ENCODE measurements at places on chromosomes 16 and 17.

DNA sequence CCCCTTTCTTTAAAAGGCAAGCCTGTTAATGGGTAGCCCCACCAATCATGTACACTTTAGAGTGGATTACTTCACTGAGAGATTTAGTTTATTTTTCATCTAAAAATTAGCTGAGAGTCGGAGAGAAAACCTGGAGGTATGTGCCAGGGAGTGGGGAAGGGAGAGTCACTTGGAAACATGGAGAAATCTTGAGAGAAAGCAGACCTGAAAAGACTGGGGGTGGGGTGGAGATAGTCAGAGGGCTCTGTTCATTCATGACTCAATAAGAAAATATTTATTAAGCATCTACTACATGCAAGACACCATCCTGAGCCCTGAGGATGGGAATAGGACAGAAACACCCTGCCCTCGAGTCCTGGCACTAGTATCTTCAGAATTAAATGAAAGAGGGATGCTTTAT lies 27.4 kb upstream of the RCVRN start:
- no peak for DNase-seq

GRCh38 chr17:71251951-71252350 lies 868.9 kb upstream of the SOX9 start:
- no peak for DNase-seq

DNA sequence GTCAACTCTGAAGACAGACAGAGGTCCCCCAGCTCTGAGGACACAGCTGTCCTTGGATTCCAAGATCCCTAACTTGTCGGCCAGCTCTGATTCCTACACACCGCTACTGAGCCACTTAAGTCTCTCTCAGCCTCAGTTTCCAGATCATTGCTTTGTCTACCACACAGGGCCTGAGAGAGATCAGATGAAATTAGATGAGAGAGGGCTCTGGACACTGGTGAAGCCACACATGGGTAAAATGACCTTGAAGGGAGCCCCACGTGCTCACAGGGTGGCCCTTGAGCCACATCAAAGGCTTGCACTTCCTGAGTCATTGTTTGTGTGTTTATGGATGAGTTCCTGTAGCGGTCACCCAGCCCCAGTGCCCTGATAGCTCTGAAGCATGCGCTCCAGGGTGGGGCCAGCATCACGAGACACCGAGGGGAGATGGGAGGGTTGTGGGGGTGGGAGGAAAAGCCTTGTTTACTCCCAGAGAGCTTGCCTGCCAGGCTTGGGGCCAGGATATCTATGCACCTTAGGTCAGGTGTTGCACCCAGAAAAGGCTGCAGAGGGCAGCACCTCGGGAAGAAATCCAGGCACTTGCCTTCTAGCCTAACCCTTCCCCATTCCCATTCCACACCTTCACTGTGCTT lies 32.7 kb upstream of the SLC6A2 start:
- no peak for DNase-seq

GRCh38 chr17:75087182-75087557 lies 584 bp upstream of the SLC16A5 start:
- no peak for DNase-seq

DNA sequence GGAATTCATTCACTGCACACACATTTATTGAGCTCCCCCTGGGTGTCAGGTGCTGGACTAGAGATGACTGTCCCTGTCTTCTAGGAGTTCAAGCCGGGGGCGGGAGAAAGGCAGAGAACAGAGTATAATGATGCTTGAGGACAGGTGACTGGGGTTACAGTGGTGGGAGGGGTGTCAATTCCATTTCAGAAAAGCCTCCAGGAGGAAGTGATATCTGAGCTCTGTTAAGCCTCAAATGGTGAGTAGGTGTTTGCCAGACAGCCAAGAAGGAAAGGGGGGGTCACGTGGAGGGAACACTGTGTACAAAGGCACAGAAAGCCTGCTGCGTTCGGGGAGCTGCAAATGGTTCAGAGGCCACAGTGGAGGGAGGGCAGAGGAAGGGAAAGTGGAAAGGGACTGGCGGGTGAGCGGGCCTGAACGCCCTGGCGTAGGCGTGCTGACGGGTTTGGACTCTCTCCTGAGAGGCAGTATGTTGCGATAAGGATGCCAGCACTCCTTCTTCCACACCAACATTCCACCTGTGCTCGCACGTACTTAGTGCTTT lies 9.7 kb upstream of the NXPH3 start:
- DNase-seq: no peak

DNA sequence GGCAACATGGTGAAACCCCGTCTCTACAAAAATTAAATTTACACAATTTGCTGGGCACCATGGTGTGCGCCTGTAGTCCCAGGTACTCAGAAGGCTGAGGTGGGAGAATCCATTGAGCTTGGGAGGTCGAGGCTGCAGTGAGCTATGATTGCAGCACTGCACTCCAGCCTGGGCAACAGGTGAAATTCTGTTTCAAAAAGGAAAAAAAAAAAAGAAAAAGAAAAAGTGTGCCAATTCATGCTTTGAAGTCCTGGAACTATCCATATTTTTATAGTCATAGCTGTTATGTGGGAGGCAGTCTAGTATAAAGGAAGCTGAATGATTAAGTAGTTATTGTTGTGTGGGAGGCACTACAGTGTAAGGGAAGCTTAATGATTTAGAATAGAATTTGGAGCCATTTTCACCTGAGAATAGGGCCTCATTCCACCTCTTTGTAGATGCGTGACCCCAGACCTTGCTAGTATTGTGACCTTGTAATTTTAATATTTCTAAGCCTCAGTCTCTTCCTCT lies 31.6 kb downstream of the IQCK start:
- DNase-seq: no peak

DNA sequence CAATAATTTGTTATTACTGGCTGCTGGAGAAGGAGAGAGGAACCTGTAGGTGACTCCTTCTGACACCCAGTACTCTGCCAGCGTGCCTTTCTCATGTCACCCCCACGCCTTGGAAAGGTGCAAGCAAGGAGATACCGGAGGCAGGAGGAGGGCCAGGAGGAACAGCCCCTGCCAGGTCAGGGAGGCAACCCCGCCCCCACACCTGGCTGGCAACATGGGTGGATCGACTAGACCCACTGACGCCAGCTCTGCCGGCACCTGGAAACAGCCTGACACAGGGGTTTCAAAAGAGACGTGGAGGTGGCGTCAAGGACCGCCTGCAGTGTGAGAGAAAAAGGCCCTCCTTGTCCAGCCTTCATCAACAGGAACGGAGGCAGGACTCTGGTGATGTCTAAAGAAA lies 62.3 kb downstream of the CYB5B start:
- DNase-seq: no peak

DNA sequence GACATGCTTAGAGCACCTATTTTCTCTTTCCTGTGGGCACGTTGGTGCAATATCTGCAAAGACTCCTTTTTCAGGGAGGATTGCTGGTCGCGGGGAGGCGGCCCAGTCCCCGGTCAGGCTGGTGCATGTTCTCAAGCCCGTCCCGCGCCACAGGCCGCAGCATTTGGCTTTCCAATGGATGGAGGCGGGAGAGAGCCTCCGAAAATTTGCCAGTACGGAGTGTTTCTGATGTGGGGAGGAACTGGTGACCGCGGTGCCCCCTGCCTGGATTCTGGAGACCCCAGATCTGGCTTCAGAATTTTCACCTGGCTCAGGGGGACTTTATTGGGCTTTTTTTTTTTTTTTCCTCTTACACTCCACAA lies 2.3 kb downstream of the CMIP start:
- no peak for DNase-seq

- DNase-seq: no peak
Measured at GRCh38 chr16:82195917-82196494, 26.0 kb upstream of the MPHOSPH6 start.

GRCh38 chr16:74752756-74753155 lies 21.9 kb downstream of the FA2H start:
- no peak for DNase-seq

- no peak for DNase-seq
Measured at GRCh38 chr16:23434380-23434779, 18.6 kb downstream of the COG7 start.

GRCh38 chr16:73083271-73083670 lies 35.3 kb upstream of the ZFHX3 start:
- DNase-seq: no peak

DNA sequence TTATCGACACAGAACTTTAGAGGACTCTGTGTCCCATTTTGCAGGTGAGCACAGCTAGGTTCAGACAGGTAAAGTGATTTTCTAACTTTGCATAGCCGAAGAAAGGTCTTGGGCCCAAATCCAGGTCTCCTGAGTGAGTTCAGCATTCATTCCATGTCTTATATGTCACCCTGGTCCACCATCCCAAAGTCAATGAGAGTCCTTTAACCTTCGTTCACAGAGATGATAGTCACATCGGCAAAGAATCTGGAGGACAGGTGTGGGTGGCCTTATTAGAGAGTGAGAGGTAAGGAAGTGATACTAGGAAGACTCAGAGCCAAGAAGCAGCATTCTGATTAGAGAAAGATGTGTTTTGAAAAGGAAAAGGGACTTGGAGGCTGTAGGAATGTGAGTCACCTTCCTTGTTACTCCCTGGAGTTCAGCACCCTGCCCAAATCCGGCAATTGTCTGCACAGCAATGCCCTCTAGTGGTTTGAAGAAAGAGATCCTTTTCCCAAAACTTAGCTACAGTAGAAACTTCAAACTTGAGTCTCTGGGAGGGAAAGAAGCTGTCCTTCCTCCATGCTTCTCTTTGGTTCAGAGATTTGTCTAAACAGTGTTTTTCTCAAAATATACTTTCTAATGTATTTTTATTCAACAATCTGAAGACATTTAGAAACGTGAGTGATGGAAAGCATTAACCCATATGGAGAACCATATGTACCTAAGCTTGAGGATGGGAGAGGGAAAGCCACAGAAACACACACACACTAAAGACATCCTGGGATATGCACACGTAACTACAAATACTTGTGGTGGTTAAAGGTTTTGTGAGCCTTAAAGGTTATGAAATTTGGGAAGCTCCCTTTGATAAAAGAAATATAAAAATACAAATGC lies 96.4 kb upstream of the SHISA6 start:
- DNase-seq: no peak

- no peak for DNase-seq
Measured at GRCh38 chr17:65514541-65514940, 46.9 kb downstream of the AXIN2 start.

- no peak for DNase-seq
Measured at GRCh38 chr17:73400915-73401545, 89.2 kb upstream of the CDC42EP4 start.

- no peak for DNase-seq
Measured at GRCh38 chr16:24883714-24884151, 38.0 kb downstream of the SLC5A11 start.

GRCh38 chr16:67277999-67278772 lies 1.1 kb upstream of the PLEKHG4 start:
- no peak for DNase-seq

- DNase-seq: no peak
Measured at GRCh38 chr16:72785886-72786285, 262.0 kb downstream of the ZFHX3 start.

GRCh38 chr17:82449883-82450356 lies 632 bp downstream of the CYBC1 start:
- peak; percentile 53 for DNase-seq

DNA sequence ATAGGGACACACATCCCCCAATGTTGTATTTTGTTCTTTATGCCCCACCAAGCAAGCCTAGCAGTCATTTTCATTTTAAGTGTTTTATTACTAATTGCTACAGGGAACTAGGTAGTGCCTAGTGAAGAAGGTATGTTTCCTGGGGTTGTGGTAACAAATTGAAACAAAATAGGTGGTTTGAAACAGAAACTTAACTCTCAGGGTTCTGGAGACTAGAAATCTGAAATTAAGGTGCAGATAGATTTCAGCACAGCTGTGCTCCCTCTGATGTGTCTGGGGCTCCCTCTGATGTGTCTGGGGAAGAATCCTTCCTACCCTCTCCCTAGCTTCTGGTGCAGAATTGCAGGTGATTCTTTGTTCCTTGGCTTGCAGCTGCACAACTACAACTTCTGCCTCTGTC lies 390.1 kb downstream of the ZFHX3 start:
- no peak for DNase-seq

DNA sequence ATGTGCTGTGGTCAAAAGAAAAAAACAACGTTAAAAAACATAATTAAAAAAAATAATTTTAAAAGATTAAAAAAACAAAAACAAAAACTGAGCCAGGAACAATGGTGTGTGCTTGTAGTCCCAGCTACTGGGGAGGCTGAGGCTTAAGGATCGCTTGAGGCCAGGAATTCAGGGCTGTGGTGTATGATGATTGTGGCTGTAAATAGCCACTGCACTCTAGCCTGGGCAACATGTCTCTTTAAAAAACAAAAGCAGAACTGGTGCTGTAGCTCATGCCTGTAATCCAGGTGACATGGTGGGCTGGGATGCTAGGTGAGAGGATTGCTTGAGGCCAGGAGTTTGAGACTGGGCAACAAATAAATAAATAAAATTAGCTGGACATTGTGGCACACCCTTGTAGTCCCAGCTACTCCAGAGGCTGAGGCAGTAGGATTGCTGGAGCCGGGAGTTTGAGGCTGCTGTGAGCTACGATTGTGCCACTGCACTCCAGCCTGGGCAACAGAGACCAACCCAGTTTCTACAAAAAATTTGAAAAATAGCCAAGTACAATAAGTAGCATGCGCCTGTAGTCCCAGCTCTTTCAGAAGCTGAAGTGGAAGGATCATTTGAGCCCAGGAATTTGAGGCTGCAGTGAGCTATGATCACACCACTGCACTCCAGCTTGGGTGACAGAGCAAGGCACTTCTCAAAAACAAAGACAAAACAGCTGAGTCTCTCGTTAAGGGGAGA lies 43.6 kb downstream of the NFATC3 start:
- no peak for DNase-seq

DNA sequence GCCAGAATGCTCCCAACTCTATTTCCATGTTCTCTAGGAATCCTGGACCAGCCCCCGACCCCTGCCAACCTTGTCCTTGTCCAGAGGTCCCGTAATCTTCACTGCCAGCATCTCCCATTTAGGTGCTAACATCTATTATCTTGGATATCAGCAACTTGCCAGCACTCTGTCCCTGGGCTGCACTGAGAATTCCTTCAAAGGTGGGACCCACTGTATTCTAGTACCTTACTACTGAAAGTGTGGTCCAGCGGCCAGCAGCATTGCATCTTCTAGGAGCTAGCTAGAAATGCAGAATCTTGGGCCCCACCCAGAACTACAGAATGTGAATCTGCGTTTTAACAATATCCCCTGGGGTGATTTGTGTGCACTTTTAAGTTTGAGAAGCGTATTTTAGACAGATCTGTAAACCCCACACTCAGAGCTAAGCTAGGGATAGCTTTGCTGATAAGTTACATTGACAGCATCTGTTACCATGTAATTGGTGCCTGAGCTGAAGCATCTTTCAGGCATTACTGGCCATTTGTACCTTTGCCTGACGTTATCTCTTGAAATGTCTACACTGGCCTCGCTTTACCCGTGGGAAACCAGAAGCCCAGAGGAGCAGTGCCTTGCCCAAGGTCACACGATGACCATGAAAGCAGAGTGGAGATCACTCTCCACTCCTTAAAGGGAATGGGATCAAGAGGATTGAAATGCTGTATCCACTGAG lies 8.3 kb downstream of the ABAT start:
- no peak for DNase-seq

DNA sequence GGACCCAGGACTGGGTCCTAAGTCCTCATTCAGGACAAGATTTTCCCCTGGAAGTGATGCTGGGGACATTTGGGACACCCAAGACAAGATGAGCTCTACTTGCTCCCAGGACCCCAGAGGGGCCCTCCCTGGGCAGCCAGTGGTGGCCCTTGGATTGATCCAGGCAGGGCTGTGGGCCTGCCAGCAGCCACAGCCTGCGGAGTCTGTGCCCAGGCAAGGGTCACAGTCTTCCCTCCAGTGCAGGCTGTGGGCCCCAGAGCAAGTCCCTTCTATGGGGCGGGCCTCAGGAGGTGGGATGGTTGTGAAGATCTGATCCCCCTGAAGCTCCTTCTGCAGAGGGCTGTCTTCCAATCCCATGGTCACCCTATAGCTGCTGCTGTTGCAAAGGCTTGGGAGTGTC lies 12.6 kb downstream of the CA7 start:
- DNase-seq: no peak

Data from T-helper 2 cell (primary cell).